ENCODE measurements at places on chromosomes 1 and 21.

GRCh38 chr21:28875078-28875477 is 117.6 kb downstream of the LTN1 start:
- no peak for DNase-seq

- no peak for DNase-seq
Measured at GRCh38 chr1:3731583-3732433, 20.4 kb upstream of the CCDC27 start.

DNA sequence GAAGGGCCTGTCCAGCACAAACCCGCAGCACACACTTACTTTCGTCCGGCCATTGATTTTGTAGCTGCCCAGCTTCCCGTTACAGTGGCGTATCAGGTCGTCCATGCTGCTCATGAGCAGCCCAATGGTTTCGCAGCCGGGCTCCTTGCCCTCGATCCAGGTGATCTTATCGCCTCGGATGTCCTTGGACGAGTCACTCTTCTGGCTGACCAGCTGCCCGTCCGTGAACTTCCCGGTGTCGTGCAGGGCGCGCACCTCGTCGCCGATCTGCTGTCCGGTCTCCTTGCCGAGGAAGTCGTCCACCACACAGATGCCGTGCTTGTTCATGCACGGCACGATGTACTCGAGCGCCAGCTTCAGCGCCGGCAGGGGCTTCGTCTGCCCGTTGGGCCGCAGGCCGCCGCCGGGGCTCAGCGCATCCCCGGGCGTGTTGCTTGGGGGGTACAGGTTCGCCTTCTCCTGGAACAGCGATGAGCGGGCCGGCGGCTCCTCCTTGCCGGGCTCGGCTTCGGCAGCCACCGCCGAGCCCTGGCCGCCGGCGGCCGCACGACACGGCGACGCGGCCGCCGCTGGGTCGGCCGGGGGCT is 1.0 kb downstream of the EGLN1 start:
- DNase-seq: peak; percentile 17

DNA sequence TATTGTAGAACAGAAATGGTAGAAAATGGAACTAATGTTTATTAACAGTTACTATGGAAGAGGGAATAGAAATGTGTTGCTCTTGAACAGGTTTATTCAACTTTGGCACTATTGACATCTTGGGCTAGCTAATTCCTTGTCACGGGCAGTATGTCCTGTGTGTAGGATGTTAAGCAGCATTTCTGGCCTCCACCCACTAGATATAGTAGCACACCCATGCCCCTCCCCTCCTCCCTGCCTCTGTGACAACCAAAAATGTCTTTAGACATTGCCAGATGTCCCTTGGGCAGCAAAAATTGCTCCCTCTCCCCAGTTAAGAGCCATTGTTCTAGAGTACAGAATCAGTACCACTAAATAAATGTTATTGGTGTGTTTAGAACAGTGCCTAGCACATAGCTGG is 91.4 kb upstream of the TPTE start:
- no peak for DNase-seq

- no peak for DNase-seq
Measured at GRCh38 chr1:2808831-2809605, 7.5 kb upstream of the TTC34 start.

DNA sequence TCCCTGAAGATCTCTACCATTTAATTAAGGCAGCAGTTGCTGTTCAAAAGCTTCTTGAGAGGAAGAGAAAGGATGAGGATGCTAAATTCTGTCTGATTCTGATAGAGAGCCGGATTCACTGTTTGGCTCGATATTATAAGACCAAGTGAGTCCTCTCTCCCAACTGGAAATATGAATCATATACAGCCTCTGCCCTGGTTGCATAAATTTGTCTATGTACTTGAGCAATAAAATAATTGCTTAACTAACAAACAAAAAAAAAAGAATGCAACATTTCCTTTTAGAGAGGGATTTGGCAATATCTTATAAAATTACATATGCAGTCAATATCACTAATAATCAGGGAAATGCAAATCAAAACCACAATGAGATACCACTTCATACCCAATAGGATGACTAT is 26.8 kb downstream of the ALDH9A1 start:
- no peak for DNase-seq

- no peak for DNase-seq
Measured at GRCh38 chr1:228368801-228369607, 37.6 kb downstream of the TRIM11 start.

- DNase-seq: no peak
Measured at GRCh38 chr1:108590957-108591356, 31.1 kb downstream of the EEIG2 start.

DNA sequence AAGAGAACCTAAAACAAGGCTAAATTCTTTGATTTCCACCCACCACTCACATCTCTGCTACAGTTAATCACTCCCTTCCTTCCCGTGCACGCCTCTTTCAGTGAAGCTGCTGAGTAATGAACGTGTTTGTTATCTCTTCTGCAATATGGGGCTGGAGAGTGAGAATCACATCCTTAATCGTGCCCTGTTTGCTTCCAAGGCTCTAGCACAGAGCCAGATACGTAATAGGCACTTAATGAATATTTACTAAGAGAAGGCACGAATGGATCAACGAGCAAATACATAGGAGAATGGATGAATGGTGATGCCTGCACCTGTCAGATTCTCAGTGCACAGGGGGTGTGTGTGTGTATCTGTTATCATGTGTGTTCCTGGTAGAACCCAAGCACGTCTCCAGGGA is 22.1 kb upstream of the FAM43B start:
- no peak for DNase-seq

DNA sequence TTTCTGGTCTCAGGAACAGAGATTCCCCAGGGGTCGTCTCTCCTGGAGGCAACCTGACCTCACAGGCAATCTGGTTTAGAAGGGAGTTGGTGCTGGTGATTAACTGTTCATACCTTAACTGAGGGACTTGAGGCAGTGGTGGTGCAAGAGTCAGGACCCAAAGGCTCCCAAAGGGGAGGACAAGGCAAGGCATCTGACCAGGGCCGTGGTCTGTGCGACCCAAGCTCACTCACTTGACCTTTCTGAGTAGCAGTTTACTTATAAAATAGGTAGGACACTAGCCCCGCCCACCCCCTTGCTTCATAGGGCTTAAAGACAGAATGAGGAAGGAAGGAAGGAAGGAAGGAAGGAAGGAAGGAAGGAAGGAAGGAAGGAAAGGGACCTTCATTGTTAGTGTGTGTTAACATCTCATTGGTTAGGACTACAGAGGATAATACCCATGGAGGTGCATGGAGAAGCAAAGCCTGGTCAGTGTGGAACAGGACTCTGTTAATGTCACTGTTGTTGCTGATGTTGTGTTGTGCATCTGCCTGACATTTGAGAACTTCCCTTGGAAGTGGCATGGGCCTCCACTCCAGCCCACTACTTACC is 4.6 kb upstream of the KCNA2 start:
- no peak for DNase-seq

- DNase-seq: no peak
Measured at GRCh38 chr1:118201524-118201923, 16.5 kb upstream of the SPAG17 start.

GRCh38 chr1:160326418-160326817 is 16.6 kb downstream of the COPA start:
- DNase-seq: no peak

DNA sequence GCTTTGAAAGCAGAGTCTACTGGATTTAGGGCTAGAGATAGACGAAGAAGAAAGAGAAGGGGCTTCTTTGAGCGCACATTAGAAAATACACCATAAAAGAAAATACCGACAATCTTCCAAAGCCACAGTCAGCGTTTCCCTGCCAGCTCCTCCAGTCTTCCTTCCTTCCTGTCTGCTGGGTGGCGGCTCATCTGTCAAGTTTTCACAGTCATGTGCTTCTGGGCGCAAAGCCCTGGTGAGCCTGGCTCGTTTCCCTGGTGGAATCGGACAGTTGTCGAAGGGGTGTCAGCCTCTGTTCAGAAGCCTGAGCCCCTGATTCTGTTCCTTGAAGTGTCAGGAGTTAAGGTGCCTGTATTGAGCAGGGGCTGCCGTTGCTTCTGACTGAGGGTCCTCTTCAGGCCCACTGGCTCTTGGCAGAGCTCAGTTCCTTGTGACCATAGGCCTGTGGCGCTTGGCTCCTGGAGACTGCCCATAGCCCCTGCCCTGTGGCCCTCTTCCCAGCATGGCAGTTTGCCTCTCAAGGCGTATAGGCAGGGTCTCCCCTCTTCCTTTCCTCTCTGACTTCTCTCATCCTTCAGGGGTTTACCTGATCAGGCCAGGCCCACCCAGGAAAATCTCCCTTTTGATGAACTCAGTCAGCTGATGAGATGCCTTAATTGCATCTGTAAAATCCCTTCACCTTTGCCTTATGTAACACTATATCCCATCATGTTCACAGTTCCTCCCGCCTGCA is 58.6 kb downstream of the ADARB1 start:
- DNase-seq: no peak

GRCh38 chr1:79517470-79518224 is 511.1 kb upstream of the ADGRL4 start:
- no peak for DNase-seq

- DNase-seq: no peak
Measured at GRCh38 chr1:92444351-92444750, 42.4 kb downstream of the GFI1 start.

DNA sequence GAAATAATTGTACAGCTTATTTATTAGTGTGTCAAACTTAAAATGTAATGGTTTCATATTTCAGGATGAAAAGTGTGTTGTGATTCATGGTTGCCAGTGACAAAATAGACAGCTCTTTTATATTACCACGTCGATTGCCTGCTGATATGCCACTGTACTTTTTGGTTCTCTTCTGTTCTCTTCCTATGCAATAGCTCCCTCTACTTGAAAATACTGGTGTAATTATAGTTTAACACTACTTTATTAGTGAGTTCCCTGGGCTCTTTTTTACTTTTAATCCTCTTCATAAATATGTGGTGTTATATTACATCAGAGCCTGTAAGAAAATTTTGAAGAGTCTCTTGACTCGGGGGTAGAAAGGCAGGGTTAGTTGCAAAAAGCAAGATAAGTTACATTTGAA is 111.3 kb downstream of the PATJ start:
- DNase-seq: no peak

- no peak for DNase-seq
Measured at GRCh38 chr1:27938488-27938887, 3.7 kb downstream of the SMPDL3B start.

- peak; percentile 40 for DNase-seq
Measured at GRCh38 chr1:154170547-154171222, 15.8 kb upstream of the NUP210L start.

DNA sequence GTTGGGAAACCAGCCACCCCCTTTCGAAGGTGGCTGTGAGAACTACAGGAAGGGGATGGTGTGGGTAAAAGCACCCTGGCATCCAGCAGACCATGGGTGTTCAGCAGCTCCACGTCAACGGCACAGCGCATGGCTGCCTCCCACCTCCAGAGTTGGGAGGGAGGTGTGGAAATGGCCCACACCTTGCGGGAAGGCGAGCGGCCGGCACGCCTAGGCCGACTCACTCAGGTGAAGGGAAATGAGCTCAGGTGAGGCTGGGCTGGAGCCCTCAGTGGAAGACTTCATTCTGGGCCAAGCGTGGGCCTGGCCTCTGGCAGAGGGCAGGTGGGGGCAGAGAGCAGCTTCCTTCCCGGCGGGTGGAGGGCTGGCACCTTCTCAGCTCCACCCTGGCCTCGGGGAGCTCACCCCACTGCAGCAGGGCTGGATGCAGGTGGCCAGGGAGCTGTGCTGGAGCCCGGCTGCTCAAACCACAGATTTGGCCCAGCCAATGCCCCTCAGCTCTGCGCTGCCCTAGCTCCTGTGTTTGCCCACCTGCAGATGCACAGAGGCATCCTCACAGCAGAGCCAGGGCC is 24.8 kb upstream of the ALDH4A1 start:
- DNase-seq: peak; percentile 25

- no peak for DNase-seq
Measured at GRCh38 chr1:156434989-156435544, 65.5 kb downstream of the MEF2D start.

DNA sequence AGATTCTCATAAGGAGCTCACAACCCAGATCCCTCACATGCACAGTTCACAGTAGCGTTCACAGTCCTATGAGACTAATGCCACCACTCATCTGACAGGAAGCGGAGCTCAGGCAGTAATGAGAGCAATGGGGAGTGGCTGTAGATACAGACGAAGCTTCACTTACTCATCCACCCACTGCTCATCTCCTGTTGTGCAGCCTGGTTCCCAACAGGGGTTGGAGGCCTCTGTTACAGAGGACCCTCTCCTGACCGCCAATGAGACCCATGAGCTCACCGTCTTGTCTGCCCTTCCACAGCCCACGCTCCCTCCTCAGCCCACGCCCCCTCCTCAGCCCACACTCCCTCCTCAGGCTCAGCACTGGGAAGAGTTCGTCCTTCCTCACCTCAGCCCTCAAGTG is 39.6 kb downstream of the RSPH1 start:
- peak; percentile 34 for DNase-seq

- no peak for DNase-seq
Measured at GRCh38 chr1:192610112-192610889, 25.6 kb upstream of the RGS13 start.

DNA sequence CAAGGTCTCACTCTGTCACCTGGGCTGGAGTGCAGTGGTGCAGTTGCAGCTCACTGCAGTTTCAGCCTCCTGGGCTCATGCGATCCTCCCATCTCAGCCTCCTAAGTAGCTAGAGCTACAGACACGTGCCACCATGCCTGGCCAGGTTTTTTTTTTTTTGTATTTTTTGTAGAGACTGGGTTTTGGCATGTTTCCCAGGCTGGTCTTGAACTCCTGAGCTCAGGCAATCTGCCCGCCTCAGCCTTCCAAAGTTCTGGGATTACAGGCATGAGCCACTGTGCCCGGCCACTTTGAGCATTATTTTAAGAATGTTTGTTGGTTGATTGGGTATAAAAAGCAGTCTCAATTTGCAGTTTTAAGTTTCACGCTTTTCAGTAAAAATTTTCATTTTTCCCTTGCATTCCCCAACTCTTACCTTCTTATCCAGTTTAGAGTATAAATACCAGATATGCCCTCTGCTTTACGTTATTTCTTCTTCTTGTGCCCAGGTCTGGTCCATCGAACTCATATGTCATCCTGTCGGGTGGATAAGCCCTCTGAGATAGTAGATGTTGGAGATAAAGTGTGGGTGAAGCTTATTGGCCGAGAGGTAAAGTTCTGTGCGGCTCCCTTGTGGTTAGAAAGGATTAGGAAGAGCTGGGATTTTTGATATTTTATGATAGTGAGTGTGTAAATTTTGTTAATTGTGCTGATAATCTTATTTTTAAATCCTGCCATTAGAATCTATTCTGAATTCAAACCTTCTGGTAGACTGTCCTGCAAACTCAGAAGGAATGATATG is 36.0 kb downstream of the FABP3 start:
- no peak for DNase-seq

DNA sequence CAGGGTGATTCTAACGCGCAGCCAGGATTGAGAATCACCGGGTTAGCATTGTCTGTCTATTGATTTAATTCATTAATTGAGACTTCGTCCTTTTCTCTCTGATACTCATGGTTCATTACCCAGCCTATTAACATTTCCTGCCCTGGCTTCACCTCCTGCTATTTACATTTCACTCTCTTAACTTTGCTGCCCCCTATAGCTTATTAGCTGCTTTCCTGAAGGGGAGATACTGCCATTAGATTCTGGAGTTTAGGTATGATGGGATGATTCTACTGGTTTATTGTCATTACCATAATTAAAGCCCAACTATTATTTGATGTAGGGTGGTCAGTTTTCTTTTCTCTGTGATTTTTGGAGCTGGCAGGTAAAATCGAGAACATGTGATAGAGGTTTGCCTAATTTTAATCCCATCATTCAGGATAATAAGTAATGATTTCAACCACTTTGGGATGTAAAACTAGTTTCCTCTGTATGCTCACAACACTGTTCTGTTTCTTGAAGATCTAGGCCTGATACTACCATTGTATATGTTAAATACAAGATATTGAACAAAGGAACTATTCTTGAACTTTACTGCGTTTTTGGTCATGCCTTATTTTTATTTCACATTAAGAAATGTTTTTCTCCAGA is 6.4 kb downstream of the PPP2R5A start:
- no peak for DNase-seq

All from activated CD4-positive, alpha-beta T cell treated with anti-CD3 and anti-CD28 coated beads, Interleukin-2, amount 50 U/mL, for 4 hours (primary cell).